Left ventricle myocardium superior (tissue), 1 donor: ENCODE measurements at places on chromosomes 3 and 15. TPM values are rescaled to one million over a fixed set of nuclear protein-coding genes. Genes with fewer than 3 reads are reported as not detected.
A peak's percentile ranks its signal among the peaks of the same experiment; 100 is the strongest.

CD86 gene
- 4.4 TPM for total RNA-seq

TM6SF1 gene
- total RNA-seq: 6.5 TPM

ATP13A5 gene
- total RNA-seq: not detected

COL6A5 gene
- not detected for total RNA-seq

C3orf85 gene
- total RNA-seq: not detected

CFAP100 gene
- not detected for total RNA-seq

FMN1 gene
- total RNA-seq: 2.9 TPM

CPNE9 gene
- not detected for total RNA-seq

ERC2 gene
- total RNA-seq: 0.94 TPM

CPA3 gene
- total RNA-seq: 2.0 TPM

LRRIQ4 gene
- not detected for total RNA-seq

CAMK2N2 gene
- not detected for total RNA-seq

CPN2 gene
- 0.40 TPM for total RNA-seq

IGDCC3 gene
- total RNA-seq: 0.10 TPM

OXTR gene
- 0.20 TPM for total RNA-seq

MYH15 gene
- 0.07 TPM for total RNA-seq

CD96 gene
- 0.32 TPM for total RNA-seq

SCAPER gene
- total RNA-seq: 54.9 TPM

EEFSEC gene
- 17.1 TPM for total RNA-seq

ARGFX gene
- not detected for total RNA-seq

MINAR1 gene
- total RNA-seq: 0.07 TPM

TLR9 gene
- 0.17 TPM for total RNA-seq

GRCh38 chr3:142175478-142175877, 26.1 kb upstream of the TFDP2 start:
- no peak for DNase-seq

DNA sequence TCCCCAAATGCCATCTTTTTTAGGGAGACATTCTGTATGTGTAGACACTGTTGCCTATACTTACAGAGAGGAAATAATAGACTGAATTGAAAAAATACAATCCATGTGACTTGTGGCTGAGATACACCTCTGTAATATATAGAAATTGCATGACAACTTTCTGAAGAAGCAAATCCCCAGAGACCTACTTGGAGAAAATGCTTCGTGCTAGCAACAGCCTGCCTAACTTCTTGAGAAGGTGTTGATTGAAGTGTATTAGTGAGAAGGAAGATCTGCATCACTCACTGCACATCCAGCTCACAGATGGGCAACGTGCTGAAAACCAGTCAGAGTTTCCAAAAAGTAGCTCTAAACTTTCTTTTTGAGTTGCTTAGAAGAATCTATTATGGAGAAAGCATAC, 404.1 kb downstream of the EPHB1 start:
- no peak for DNase-seq

- no peak for DNase-seq
These were observed 15.5 kb downstream of the GREM1 start for GRCh38 chr15:32733281-32733680.

- DNase-seq: no peak
These were observed 53.2 kb downstream of the FBN1 start for GRCh38 chr15:48592221-48592731.

- DNase-seq: peak; percentile 29
These were observed 161.4 kb downstream of the GMNC start for GRCh38 chr3:190701096-190701532.

DNA sequence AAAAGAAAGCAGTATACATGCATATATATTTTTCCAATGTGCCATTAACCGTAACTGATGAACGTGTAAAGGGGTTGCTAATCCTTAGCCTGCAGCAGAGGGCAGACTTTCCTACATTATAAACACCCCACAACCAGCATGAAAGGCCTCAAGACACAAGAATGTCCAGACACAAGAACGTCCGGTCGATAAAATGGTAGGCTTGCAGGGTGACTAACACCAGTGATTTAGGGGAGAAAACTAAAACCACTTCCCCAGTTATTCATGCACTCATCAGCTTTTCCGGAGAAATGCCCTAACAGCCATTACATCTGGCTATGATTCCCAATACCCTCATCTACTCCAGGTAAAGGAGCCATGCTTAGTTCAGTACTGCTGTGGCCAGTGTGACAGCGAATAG, 57.4 kb downstream of the LRTM1 start:
- no peak for DNase-seq

DNA sequence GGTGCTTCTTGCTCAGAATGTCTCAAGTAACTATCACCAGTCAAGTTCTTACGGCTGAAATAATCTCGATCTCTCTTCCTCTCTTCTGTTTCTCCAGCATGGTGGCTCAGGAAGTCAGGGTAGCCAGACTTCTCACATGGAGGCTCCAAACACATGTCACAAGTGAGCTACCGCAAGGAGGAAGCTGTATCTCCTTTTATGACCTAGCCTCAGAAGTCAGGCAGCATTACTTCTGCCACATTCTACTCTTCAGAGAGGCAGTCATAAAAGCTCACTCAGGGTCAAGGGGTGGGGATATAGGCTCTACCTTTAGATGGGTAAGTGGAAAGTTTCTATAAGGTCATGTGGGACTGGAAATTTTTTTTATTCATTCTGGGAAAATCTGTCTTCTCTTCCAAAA, 86.6 kb upstream of the NEO1 start:
- DNase-seq: no peak

DNA sequence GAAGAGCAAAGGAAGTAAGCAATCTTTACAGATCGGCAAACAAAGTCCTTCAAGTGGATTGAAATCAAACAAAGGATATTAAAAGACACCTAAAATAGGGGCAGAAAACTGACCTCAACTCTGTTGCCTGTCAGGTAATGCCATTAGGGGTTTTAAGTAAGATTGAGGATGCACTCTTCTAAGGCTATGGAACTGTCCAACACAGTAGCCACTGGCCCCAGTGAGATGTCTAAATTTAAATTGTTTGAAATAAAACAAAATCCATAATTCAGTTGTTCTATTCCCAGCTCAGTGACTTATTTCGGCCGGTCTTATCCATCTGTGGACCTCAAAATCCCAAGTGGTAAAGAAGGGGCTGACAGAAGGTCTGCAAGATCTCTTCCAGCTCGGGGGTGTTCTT, 49.5 kb upstream of the LMCD1 start:
- no peak for DNase-seq

- DNase-seq: no peak
These were observed 4.2 kb downstream of the NCBP2 start for GRCh38 chr3:196938124-196938523.

- DNase-seq: no peak
These were observed 15.1 kb upstream of the PRICKLE2 start for GRCh38 chr3:64240396-64240795.

GRCh38 chr3:126131881-126132750, 48.2 kb upstream of the SLC41A3 start:
- peak; percentile 10 for DNase-seq

- DNase-seq: no peak
These were observed 37.7 kb downstream of the PDIA5 start for GRCh38 chr3:123104550-123104949.

GRCh38 chr3:43620831-43621655, 768 bp downstream of the ANO10 start:
- no peak for DNase-seq

GRCh38 chr15:43094416-43095030, 11.3 kb downstream of the UBR1 start:
- DNase-seq: no peak

- no peak for DNase-seq
These were observed 12.8 kb downstream of the BCL2L10 start for GRCh38 chr15:52099651-52100272.

DNA sequence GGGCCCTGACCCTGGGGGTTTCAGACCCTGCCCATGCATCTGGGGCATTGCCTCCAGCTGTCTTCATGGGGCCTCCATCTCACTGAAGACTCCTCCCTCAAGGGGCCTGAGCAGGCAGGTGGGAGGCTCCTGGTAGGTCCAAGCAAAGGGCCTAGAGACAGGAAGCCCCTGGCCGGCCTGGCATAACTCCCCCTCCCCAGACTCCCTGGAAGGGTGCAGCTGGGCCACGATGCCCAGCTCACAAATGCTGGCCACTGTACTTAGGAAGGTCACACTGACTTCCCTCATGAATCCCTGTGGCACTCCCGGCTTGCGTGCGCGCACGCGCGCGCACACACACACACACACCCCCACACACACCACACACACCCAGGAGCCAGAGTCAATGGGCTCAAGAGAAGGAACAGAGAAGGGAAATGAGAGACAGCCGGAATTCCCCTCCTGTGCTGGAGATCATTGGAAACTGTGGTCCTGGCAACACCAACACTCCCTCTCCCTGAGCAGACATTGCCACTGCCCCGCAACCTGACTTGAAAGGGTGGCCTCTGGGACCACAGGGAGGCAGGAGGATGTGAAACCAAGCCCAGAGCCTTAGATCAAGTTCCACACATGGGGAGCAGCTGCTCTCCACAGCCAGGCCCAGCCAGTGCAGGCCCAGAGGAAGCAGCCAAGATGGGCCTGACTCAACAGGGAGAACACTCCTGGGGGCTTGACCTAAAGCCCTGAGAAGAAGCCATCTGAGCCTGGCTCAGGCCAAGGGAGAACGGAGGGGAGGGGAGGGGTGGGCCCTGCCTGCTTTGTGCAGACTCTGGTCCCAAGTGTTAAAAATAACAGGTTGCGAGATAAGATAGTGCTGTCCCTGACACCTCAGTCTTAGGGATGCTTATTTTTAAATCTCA, 69.7 kb downstream of the SCN5A start:
- peak; percentile 78 for DNase-seq

DNA sequence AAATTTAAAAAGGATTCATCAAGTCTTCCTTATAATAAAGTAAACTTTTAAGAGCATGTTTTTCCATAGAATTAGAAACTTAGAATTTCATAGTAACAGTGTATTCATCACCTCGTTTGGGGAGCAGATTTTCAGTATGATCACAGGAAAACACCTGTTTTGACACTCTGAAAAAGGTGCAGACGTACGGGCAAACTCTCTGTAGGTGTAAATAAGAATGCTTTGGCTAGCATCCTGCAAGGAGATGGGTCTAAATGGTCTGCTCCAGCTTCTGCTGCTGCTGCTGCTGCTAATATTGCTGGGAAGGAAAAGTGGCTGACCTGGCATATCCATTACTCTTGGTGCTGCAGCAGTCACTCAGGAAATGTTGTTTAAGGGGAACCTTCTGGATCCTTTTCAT, 66.0 kb downstream of the MBNL1 start:
- DNase-seq: no peak
